ENCODE measurements at places on chromosomes 1 and 21.

GRCh38 chr1:153845158-153845557 lies 70.0 kb downstream of the SLC27A3 start:
- no peak for DNase-seq

DNA sequence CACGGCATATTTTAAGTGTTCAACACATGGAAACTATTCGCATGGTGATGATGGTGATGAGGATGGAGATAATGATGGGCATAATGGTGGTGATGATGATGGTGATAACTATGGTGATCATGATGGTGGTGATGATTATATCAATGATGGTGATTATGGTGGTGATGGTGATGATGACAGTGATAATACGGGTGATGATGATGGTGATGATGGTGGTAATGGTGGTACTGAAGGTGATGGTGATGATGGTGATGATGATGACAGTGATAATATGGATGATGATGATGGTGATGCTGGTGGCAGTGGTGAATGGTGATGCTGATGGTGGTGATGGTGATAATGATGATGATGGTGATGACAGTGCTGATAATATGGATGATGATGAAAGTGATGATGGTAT lies 341.8 kb upstream of the VAMP3 start:
- DNase-seq = no peak

DNA sequence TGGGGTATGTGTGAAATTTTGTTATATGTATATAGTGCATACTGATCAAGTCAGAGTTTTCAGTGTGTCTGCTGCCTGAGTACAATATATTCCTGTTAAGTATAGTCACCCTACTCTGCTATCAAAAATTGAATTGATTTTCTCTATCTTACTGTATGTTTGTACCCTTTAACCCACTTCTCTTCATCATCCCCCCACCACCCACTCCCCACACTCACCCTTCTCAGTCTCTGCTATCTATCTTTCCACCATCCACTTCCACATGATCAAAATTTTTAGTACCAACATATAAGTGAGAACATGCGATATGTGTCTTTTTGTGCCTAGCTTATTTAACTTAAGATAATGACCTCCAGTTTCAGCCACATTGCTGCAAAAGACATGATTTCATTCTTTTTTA lies 4.2 kb downstream of the LY9 start:
- no peak for DNase-seq

DNA sequence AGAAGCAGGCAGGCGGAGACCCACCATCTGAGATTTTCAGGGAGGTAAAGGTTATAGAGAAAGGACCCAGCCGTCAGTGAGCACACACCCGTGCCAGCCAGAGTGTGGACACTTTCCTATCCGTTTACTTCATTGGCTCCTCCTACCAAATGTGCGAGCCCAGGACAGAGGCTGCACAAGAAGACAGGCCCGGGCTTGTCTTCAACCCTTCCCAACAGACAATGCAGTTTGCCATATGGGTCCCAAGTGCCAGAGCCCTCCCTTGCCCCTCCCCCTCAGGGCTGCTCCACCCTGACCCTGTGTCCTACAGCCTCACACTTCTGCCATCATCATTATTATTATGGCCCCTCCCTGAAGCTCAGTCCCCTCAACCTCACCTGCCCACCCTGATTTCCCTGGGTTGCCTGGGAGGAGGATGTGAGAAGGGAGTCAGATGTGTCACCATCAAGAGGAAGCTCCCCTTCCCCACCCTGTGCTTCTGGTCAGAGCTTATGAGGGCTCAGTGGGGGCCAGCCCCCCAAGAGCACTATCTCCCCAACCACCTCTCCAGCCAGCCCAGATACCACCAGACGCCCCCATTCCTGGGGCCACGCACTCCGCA lies 9.4 kb downstream of the LAPTM5 start:
- DNase-seq = no peak

- DNase-seq = no peak
Observed at GRCh38 chr1:5428351-5428750, 563.9 kb downstream of the NPHP4 start.

- no peak for DNase-seq
Observed at GRCh38 chr1:186152227-186152619, 222.8 kb downstream of the TPR start.

GRCh38 chr1:48675251-48675650 lies 101.4 kb downstream of the BEND5 start:
- no peak for DNase-seq

GRCh38 chr1:14780271-14780670 lies 181.8 kb downstream of the KAZN start:
- DNase-seq = no peak

DNA sequence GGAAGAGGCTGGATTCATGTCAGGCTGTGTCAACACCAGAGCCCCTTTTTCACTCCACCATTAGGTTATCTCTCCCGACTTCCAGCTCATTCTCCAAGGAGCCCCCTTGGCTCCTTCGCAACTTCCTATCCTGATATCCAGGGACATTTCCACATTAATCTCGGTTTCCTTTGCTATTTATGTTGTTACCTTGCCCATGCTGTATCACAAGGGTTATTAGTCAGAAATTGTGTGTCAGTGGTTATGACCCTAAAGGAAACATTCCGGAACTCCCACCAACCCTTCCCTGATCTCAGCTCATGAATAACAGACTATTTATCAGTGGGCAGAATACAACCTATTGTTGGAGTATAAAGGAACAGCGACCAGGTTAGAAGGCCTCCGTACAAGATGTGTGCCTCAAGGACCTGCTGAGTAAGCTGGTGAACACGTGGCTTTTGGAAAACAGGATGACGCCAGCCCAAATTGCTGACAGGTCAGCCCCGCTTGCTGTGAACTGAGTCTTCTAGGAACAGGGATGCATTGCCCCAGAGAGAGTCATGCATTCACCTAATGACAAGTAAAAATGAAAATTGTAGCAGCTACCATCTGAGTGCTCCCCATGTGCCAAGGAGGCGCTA lies 121.5 kb downstream of the PLPP3 start:
- DNase-seq = no peak

- no peak for DNase-seq
Observed at GRCh38 chr1:21260405-21261125, 29.7 kb downstream of the ECE1 start.

DNA sequence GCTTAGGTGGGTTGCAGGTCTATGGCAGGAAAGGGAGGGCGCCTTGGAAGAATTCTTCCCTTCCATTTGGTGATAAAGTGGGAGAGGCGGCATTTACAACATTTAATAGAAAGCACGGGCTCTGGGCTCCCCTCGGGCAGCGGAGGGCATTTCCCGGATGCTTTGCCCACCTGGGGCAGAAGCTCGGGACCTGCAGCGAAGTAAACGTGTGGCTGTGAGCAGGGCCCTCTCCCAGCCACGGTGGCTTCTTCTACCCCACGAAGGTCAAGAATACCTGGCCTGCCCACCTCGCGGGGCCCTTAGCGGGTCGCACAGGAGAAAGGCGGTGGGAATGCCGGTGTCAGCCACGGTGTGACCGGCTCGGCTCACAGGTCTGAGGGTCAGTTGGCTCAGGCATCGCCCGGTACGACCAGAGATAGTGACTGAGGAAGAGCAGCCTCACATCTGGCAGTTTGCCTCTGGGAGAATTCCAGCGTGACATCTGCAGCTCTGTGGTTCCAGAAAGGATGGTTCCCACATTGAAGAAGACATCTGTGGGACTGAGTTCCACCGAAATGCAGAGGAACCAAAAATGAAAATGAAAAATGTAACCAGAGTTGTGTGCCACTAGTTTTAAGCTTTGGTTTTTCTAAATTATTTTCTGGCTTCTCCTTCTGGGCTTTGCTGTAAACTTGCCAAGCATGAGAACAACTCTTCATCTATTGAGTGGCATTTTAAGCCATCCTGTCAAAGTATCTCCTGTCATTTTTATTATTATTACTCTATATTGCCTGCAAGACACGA lies 720 bp upstream of the F3 start:
- DNase-seq = peak; percentile 72

DNA sequence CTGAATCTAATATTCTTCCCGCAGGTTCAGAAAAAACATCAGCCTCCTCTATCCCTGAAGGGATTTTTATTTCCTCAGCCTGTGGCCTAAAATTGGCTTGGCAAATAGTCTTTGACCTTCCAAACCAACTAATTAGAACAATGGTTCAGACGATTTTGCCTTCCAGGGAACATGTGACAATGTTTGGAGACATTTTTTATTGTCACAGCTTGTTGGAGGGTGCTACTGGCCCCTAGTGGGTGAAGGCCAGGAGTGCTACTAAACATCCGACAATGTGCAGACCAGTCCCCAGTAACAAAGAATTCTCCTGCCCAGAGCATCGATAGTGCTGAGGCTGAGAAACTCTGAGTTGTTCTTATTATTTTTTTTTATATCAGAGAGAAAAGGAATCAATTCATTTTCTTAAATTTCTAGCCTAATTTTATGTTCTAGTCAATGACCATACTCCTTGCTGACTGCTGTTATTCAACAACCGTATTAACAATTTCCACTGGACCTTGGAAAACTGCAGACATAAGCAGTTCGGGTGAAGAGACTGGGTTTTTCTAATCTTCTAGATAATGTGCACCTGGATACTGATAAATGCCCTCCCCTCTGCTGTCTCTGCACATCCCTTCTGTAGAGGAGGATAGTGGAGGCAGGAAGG lies 280.7 kb downstream of the LMX1A start:
- DNase-seq = peak; percentile 72

GRCh38 chr1:60960891-60961461 lies 121.4 kb upstream of the NFIA start:
- DNase-seq = no peak

- no peak for DNase-seq
Observed at GRCh38 chr1:235277709-235278108, 50.3 kb downstream of the ARID4B start.

- DNase-seq = no peak
Observed at GRCh38 chr1:225844236-225845061, 34.5 kb downstream of the EPHX1 start.

DNA sequence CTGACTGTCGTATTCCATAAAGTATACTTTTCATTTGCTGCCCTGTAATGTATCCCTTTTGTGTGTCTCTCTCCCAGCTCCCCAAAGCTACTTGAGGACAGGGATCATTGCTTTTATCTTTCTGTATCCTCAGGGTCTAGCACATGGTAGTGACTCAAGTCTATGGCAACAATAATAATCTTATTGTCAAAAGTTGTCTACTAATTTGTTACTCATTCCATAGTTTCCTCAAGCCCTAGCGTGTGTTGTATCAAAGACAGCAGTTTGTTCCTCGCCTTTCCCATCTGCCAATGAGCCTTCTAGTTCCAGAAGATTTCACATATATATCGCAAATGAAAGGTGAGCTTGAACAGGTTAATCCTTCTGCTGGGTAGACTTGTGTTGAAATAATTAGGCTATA lies 9.8 kb upstream of the SLC30A1 start:
- DNase-seq = no peak

GRCh38 chr1:219732814-219733491 lies 120.0 kb upstream of the ZC3H11B start:
- DNase-seq = peak; percentile 70

DNA sequence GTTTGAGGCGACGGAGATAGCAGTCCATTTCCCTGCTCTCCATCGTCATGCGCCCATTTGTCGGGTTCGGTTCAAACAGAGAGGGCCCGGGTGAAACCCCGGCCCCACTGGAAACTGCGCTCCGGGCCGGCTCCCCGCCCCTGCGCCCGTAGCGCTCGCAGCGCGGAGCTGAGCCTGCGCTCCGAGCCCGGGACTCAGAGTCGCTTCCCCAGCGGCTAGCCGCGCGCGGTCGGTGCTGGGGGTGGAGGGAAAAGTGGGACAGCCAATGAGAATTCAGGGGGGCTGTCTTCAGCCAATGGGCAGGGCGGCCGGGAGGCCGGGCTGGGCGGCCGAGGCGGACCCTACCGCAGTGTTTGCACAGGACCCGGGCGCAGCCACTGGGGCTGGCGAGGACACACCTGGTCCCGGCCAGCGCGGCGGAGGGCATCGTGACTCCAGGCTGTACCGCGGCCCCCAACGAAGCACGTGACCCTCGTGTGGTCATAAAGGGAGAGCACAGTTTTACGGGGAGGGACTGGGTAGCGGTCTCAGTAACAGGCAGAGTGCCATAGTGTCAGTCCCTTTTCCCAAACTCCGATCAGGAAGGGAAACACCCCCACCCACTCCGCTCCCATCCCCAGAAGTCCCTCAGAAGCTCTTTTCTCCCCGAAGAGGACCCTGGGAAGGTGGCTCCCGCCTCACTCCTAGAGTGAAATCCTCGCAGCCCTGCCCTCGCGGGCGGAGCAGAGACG lies at the start of gene INKA2:
Gene INKA2, minus strand, starts transcription at position 202 of the 731 bp plus-strand sequence. Its CDS starts 153 bp downstream, at position 49.
- peak; percentile 92 for DNase-seq

GRCh38 chr1:50508040-50508586 lies 84.9 kb upstream of the DMRTA2 start:
- no peak for DNase-seq

GRCh38 chr1:177505905-177506590 lies 335.3 kb downstream of the BRINP2 start:
- no peak for DNase-seq

DNA sequence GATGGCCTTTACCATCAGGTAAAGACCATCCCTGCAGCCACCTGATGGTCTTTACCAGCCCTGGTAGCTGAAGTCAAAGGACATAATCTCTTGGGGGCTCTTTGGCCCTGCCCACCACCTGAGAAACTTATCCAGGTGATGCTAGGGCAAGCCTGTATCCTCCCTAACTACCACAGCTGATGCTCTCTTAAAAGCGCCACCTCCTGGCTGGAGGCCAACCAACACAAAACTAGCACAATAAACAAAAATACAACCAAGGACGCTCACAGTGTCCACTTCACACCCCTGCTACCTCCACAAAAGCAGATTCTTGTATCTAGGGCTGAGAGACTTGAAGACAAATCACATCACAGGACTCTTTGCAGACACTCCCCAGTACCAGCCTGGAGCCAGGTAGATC lies 357.1 kb upstream of the POU3F1 start:
- no peak for DNase-seq

DNA sequence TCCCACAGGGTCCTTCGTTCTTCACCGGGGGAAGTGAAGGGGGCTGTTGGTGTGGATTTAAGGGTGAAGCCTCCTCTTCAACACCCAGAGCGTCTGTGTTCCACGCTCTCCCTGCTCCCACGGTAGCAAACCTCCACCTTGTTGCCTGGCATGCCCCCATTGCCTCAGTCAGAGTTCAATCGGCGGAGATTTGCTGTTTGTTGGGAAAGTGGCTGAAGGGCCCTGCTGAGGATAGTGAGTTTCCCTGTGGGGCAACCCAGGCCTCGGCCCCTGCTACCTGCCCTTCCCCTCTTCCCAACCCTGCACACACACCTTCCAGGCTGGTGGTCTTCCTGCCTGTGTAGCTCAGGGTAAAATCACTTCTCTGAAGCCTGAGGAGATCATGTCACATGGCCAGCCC lies 60.5 kb downstream of the TOR1AIP2 start:
- no peak for DNase-seq

DNA sequence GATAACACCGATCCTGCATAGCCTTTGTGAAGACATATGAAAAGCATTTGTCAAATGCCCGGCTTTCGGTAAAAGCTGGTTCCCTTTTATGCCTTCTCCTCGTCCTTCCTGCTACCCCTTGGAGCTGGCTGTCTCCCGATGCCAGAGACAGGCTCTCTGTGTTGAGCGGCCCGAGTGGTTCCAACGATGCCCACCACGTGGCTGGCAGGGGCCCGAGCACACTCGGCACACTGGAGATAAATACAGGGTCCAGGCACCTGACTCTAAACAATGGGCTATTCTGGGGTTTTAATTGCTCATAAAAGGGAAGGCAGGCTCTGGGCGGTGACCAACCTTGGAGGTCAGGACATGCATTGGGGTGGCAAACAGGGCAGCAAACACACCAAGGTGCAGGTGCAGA lies 207.1 kb downstream of the HIVEP3 start:
- DNase-seq = no peak

- DNase-seq = no peak
Observed at GRCh38 chr21:37530901-37531351, 164.4 kb downstream of the DYRK1A start.

GRCh38 chr1:228064296-228064695 lies 18.2 kb upstream of the ARF1 start:
- peak; percentile 48 for DNase-seq

GRCh38 chr1:58789996-58790660 lies 6.3 kb upstream of the JUN start:
- no peak for DNase-seq

Measured in islet precursor cell (in vitro differentiated cells).